ENCODE measurements at places on chromosomes 6 and 20.

GRCh38 chr6:26473758-26474438 is 16.1 kb downstream of the BTN2A1 start:
- peaks cover 28% of the 10 kb centered on the region for H3K4me1 ChIP-seq
- no peaks in the 10 kb centered on the region for H3K27me3 ChIP-seq
- peak; percentile 39 for DNase-seq
- H3K36me3 ChIP-seq, result peaks cover 2% of the 10 kb centered on the region
- H3K4me3 ChIP-seq, result peak overlapping the region; percentile 72

GRCh38 chr20:15642676-15643075 is 930.6 kb downstream of the KIF16B start:
- DNase-seq, result no peak
- no peaks in the 10 kb centered on the region for H3K36me3 ChIP-seq
- no peak overlapping the region for H3K4me3 ChIP-seq
- no peak overlapping the region for H3K27ac ChIP-seq
- H3K27me3 ChIP-seq, result no peaks in the 10 kb centered on the region
- no peaks in the 10 kb centered on the region for H3K4me1 ChIP-seq

DNA sequence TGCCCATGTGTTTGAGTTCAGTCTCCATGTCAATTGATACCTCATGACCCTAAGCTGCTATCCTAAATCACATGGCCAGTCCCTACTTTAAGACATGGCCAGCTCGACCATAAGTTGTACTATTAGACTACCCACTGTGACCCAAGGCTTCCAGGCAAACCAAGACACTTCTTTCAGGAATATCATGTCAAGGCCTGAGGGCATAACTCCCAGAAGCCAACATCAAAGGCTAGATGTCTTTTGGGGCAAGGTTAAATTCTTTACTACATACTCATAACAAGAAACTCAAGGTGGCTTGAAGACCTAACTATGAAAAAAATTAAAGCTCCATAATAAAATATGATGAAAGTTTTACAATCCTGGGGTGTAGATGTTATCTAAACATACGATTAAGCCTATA is 228.3 kb upstream of the PRND start:
- H3K4me3 ChIP-seq, result no peak overlapping the region
- no peaks in the 10 kb centered on the region for H3K27me3 ChIP-seq
- peaks cover 28% of the 10 kb centered on the region for H3K4me1 ChIP-seq
- no peak overlapping the region for H3K27ac ChIP-seq

- H3K36me3 ChIP-seq, result no peaks in the 10 kb centered on the region
- H3K4me1 ChIP-seq, result no peaks in the 10 kb centered on the region
- no peak overlapping the region for H3K27ac ChIP-seq
- DNase-seq, result no peak
- no peak overlapping the region for H3K4me3 ChIP-seq
Measured at GRCh38 chr6:146041282-146041681, 12.4 kb downstream of the GRM1 start.

- H3K27me3 ChIP-seq, result no peaks in the 10 kb centered on the region
- no peaks in the 10 kb centered on the region for H3K36me3 ChIP-seq
- H3K4me1 ChIP-seq, result no peaks in the 10 kb centered on the region
- no peak for DNase-seq
- no peak overlapping the region for H3K27ac ChIP-seq
Measured at GRCh38 chr6:161407115-161407514, 133.3 kb upstream of the AGPAT4 start.

DNA sequence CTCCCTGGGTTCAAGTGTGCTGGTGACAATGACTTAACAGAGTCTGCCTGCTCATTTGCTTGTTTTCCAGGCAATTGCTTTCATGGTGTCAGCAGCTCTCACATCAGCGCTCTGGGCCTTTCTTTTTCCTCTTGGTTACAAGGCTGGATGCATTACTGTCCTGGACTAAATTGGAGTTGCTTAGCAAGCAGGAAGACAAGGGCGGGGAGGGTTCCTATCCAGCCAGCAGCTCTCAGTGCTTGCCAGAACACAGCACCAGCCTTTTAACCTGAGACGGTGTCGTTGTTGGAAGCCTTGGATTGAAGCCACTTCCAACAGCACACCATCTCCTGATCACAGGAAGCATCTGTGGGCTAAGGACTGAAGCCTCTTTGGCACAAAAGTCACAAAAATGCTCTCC is 606.9 kb downstream of the CDH26 start:
- no peaks in the 10 kb centered on the region for H3K36me3 ChIP-seq
- DNase-seq, result no peak
- H3K27ac ChIP-seq, result no peak overlapping the region

GRCh38 chr20:3819411-3820047 is 818 bp upstream of the AP5S1 start:
- no peaks in the 10 kb centered on the region for H3K27me3 ChIP-seq
- peak overlapping the region; percentile 82 for H3K4me3 ChIP-seq
- H3K27ac ChIP-seq, result peak overlapping the region; percentile 92
- peaks cover 4% of the 10 kb centered on the region for H3K4me1 ChIP-seq
- DNase-seq, result no peak

- H3K36me3 ChIP-seq, result no peaks in the 10 kb centered on the region
- H3K4me3 ChIP-seq, result no peak overlapping the region
- H3K27ac ChIP-seq, result no peak overlapping the region
- no peak for DNase-seq
Measured at GRCh38 chr6:149752600-149753373, 3.2 kb downstream of the PCMT1 start.

DNA sequence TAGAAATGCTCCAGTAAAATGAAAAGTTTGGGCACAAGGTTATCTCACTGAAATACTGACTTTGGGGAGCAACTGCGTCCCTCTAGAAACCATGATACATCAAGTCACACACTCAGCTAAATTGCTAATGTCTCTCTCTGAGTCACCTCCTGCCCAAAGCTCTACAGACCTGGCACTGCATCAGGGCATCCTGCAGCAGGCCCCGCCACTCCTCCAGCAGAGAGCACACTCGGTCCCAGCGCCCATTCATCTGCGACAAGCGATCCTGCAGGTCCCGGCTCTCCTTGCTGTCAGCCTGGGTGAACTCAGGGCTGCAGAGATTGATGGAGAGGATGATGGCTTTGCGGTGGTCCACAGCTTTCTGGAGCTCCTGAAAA is 329.0 kb downstream of the ESR1 start:
- H3K27ac ChIP-seq, result no peak overlapping the region
- no peaks in the 10 kb centered on the region for H3K4me1 ChIP-seq
- no peaks in the 10 kb centered on the region for H3K27me3 ChIP-seq
- DNase-seq, result no peak
- no peak overlapping the region for H3K4me3 ChIP-seq
- peaks cover 81% of the 10 kb centered on the region for H3K36me3 ChIP-seq

DNA sequence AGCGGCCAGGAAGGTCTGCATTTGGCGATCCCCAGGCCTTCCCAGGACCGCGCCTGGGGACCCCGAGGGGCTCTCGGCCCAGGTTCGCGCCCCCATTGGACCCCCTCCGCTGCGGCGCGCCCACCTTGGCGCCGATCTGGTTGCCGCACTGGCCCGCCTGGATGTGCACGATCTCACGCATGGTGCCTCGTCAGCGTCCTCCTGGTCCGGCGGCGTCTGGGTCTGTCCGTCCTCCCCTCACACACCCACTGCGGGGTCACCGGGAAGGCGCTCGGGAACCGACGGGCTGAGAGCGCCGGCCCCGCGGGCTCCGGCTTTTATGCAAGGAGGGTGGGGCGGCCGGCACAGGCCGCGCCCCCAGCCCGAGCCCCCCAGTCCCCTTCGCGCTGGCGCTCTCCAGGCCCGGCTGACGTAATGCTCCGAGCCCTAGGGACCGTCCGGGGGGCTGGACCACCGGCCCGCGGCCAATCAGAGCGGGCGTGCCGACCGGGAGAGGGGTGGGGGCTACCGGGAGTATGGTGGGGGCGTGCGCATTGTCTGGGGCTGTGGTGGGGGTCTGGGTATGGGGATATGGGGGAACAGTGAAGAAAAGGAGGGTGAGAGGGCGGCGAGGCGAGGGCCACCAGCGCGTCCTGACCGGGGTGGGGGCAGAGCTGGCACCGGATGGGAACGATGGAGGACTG is at the start of gene TUBB2B:
Gene TUBB2B (minus strand): TSS at position 291 of the 683 bp plus-strand sequence. CDS start 110 bp downstream, at position 181.
- peaks cover 26% of the 10 kb centered on the region for H3K4me1 ChIP-seq
- no peaks in the 10 kb centered on the region for H3K36me3 ChIP-seq
- DNase-seq, result no peak
- H3K27me3 ChIP-seq, result peaks cover 26% of the 10 kb centered on the region
- H3K27ac ChIP-seq, result no peak within 1 kb of the TSS
- H3K4me3 ChIP-seq, result peak within 1 kb of the TSS; percentile 67

- H3K27me3 ChIP-seq, result no peaks in the 10 kb centered on the region
- no peak for DNase-seq
- no peak overlapping the region for H3K27ac ChIP-seq
- no peaks in the 10 kb centered on the region for H3K36me3 ChIP-seq
- no peaks in the 10 kb centered on the region for H3K4me1 ChIP-seq
- no peak overlapping the region for H3K4me3 ChIP-seq
Measured at GRCh38 chr6:122832459-122832858, 43.4 kb downstream of the SMPDL3A start.

GRCh38 chr6:42973926-42974325 is 5.1 kb downstream of the PEX6 start:
- H3K27me3 ChIP-seq, result no peaks in the 10 kb centered on the region
- no peaks in the 10 kb centered on the region for H3K36me3 ChIP-seq
- no peak overlapping the region for H3K4me3 ChIP-seq
- peaks cover 19% of the 10 kb centered on the region for H3K4me1 ChIP-seq
- no peak for DNase-seq

- H3K4me3 ChIP-seq, result no peak overlapping the region
- DNase-seq, result no peak
- H3K27me3 ChIP-seq, result no peaks in the 10 kb centered on the region
- no peaks in the 10 kb centered on the region for H3K36me3 ChIP-seq
- peak overlapping the region; percentile 35 for H3K27ac ChIP-seq
Measured at GRCh38 chr6:116389357-116389756, 18.6 kb downstream of the DSE start.

DNA sequence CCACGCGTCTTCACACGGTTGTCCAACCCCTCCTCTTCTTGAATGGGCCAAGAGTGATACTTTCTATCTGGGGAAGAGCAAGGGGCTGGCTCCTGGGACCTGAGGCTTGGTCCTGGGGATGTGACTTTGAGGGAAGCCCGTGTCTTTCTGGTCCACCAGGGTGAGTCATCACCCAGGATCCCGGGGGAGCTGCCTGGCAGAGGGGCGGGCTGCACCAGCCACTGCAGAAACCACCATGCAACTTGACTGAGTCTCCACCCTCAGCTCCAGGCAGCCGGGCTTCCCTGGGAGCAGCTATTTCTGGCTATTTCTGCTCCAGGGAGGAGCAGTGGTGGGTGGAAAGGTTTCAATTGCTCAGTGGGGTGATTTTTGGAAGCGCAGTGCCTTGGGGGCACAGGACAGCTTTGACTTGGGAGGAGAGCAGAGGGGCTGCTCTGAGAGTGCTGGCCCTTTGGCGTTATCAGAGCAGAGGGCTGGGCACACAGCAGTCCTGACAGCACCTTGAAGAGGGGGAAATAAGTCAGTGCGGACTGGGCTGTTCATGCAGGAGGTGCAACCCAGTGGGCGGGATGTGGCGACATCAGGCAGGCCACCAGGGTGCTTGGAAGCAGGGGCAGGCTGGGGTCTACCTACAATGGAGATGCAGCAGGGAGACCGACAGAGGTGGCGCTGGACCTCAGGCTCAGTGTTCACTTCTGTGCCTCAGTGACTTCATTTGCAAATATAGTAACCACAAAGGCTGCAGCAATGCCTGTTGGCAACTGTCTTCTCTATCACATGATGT is 45.1 kb upstream of the FAM83D start:
- no peaks in the 10 kb centered on the region for H3K4me1 ChIP-seq
- H3K4me3 ChIP-seq, result no peak overlapping the region
- no peak overlapping the region for H3K27ac ChIP-seq
- H3K27me3 ChIP-seq, result no peaks in the 10 kb centered on the region
- DNase-seq, result no peak

DNA sequence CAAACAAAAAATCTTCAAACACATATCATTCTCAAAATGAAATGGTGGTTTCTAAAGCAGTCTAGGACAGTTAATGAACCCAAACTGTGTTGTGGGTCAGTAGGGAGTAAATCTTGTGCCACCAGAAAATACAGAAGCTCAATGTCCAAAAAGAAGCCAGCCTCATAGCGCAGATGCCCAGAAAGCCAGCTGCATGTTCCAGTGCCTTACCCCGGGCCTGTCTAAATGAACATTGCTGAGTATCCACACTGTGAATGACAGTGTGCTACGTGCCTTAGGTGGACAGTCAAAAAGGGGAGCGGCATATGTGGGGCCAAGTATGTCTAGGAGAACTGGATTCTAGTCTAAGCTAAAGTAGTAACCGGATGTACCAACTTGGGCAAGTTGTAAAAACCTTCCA is 10.9 kb downstream of the FYN start:
- H3K4me1 ChIP-seq, result no peaks in the 10 kb centered on the region
- H3K27me3 ChIP-seq, result no peaks in the 10 kb centered on the region
- H3K36me3 ChIP-seq, result no peaks in the 10 kb centered on the region
- no peak for DNase-seq
- no peak overlapping the region for H3K27ac ChIP-seq

GRCh38 chr6:44935693-44936300 is 392.3 kb upstream of the RUNX2 start:
- H3K27ac ChIP-seq, result no peak overlapping the region
- no peak for DNase-seq
- H3K4me3 ChIP-seq, result no peak overlapping the region
- no peaks in the 10 kb centered on the region for H3K4me1 ChIP-seq
- no peaks in the 10 kb centered on the region for H3K36me3 ChIP-seq

DNA sequence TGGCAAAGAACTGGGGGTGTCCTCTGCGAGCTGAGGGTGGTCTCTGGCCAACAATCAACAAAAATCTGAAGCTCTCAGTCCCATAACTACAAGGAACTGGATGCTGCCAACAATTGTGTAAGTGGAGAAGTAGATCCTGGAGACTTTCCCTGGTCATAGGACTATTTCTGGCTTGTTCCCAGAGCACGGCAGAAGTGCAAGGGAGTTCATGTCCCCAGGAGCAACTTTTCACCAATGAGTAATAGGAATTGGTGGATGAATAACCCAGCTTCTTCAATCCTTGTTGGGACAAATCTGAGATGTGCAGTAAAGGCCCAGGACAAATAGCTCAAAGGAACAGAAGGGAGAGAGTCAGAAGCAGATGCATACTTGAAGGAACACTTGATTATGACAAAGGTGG is 95.5 kb downstream of the QRSL1 start:
- H3K4me3 ChIP-seq, result no peak overlapping the region
- H3K27me3 ChIP-seq, result no peaks in the 10 kb centered on the region
- DNase-seq, result no peak
- no peak overlapping the region for H3K27ac ChIP-seq
- no peaks in the 10 kb centered on the region for H3K4me1 ChIP-seq
